Activated CD4-positive, CD25-positive, alpha-beta regulatory T cell (primary cell): ENCODE measurements at places on chromosomes 1 and 21.
A peak's percentile ranks its signal among the peaks of the same experiment; 100 is the strongest.

DNA sequence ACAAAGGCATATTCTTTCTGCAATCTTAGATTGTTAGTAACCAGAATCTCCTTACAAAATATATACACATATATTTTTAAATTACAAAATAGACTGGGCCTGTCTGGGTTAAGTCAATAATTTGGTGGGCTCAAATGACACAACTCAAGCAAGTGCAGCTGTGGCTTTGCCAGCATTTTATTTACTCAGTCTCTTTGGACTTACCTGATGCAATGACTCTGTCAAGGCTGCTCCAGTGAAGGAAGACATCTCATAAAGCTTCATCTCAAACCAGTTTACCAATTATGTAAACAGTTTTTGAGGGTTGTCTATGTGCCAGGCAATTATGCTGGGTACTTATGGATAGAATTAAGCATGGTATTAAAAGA is 22.8 kb upstream of the ABCA4 start:
- DNase-seq, result no peak

GRCh38 chr1:64473367-64473766 is 3.4 kb downstream of the CACHD1 start:
- DNase-seq, result no peak

- DNase-seq, result peak; percentile 39
Measured at GRCh38 chr1:13700521-13701270, 708 bp downstream of the PRDM2 start.

- DNase-seq, result no peak
Measured at GRCh38 chr1:39892601-39893595, 8.8 kb downstream of the MYCL start.

GRCh38 chr1:7326366-7326765 is 444.7 kb upstream of the VAMP3 start:
- DNase-seq, result no peak

DNA sequence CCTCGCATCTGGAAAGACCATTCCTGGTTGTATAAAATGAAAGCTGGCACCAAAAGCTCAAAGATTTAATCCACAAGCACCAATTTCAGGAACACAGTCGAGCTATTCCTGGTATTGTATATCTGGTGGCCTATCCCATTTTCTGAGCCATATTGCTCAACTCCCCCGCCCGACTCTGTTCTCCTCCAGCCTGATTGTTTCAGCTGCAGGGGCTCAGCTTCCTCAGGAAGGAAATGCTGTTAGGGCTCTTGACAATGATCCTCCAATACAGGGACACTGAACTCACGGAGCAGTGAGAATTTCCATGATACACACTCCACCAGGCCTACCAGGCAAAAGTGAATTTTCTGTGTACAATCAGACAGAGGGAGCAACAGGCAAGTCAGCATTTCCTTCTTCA is 16.9 kb upstream of the TDRD10 start:
- DNase-seq, result no peak

GRCh38 chr1:177032434-177032833 is 132.1 kb downstream of the ASTN1 start:
- DNase-seq, result no peak

- DNase-seq, result no peak
Measured at GRCh38 chr1:224959656-224960055, 30.2 kb downstream of the DNAH14 start.

- DNase-seq, result no peak
Measured at GRCh38 chr1:190478149-190479049, 735 bp upstream of the BRINP3 start.

DNA sequence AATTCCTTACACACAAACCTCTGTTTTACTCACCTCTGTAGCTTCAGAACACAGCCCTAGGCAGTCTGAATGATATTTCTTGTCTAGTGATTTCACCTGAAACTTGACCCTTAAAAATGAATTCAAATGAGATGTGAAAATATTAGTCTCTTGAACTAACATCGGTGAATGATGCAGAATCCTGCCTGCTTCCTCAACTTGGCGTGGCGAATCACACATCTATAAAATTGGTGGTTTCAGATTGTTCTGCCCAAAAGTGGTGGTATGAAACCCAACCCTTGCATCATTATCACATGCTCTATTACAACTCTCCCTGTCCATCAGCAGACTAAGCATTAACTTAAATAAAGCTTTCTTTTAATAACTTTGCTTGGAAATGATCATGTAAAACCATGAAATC is 26.9 kb upstream of the C1orf21 start:
- no peak for DNase-seq

DNA sequence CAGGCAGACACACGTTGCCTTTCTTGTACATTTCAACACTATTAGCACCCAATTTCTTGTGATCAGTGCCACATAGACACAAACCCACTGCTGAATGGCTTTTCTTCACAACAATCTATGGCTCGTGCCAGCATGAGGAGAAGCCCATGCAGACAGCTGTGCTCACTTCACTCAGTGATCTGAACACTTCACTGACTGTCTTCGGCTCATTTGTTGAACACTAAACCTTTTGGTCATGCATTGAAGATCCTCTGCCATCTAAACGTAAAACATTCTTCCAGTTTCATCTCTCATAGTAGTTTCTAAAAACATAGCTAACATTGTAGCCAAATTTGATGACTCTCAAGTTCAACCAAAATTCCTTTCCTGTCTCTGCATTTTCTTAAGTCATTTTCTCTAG is 331.0 kb upstream of the ZP4 start:
- no peak for DNase-seq
